ENCODE measurements at places on chromosomes 3 and 15.

DNA sequence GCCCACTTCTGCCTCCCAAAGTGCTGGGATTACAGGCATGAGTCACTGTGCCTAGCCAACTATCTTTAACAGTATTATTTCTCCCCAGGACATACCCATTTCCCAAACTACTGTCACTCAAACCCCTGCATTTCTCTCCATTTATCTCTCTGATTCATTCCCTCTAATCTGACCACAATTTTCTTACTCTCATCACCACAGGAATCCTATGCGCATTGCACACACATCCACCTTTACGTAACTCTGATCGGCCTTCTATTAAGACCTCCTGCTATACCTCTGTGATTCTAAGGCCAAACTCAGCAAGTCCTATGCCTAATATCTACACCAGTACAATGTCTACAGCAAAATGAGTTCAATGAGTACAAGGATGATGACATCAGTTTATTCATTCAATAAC, 235.0 kb downstream of the ULK4 start:
- DNase-seq = no peak

GRCh38 chr15:100721758-100722550, 119.6 kb downstream of the ASB7 start:
- DNase-seq = peak; percentile 87

GRCh38 chr3:123158330-123158729, 43.4 kb upstream of the SEC22A start:
- DNase-seq = no peak

- DNase-seq = no peak
Observed at GRCh38 chr15:71639471-71639870, 170.9 kb upstream of the NR2E3 start.

DNA sequence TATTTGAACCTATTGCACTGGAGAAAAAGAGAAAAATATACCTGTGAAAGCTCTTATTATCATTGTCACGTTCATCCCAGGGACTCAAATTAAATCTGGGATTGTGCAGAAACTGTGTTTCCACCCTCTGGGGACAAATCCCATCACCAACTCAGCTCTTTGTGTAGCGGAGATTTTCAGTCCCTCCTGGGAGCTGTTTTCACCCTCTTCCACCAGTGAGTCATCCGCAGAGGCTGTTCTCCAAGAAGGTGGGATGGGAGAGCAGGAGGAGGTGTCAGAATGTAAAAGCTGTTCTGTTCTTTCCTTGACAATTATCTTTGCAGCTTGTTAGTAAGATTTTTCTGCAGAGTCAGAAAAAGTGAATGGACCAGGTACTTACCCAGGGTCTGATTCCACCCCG, 28.0 kb downstream of the SV2B start:
- no peak for DNase-seq

DNA sequence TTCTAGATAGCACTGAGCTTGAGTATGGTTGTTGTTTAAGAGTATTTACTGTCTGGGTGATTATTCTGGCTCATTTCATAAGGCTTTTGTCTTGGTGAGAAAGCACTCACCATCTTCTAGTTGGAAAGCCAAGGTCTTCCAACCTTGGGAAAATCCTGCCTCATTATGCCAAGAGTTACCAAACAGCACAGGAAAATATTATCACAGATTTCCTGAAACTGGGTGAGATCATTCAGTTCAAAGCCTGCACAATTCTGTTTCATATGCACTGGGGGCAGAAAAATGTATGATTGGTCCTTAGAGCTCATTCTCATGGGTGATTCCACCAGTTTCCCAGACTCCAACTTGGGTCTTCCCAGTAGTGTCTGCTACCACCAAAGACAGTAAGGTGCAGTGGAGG, 291.8 kb downstream of the RORA start:
- DNase-seq = no peak

- no peak for DNase-seq
Observed at GRCh38 chr3:186520431-186520830, 23.7 kb downstream of the CRYGS start.

DNA sequence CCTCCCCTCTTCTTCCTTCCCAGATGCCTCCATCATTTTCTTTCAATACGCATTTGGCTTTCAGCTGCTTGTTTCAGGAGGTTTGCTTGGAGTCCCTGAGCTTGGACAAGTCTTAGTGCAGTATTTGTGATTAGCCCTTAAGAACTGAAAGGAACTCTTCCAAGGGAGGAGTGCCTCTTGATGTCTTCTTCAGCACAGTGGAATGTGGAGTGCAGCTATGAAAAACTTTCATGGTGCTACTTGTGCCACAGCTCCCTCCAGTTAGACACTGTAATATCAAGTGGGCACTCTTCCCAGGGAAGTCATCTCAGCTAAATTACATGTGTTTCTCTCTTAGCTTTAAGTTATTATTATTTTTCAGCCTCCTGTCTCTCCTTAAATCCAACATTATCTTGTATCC, 173.1 kb downstream of the NECTIN3 start:
- no peak for DNase-seq

- DNase-seq = no peak
Observed at GRCh38 chr3:72678867-72679266, 169.4 kb downstream of the SHQ1 start.

DNA sequence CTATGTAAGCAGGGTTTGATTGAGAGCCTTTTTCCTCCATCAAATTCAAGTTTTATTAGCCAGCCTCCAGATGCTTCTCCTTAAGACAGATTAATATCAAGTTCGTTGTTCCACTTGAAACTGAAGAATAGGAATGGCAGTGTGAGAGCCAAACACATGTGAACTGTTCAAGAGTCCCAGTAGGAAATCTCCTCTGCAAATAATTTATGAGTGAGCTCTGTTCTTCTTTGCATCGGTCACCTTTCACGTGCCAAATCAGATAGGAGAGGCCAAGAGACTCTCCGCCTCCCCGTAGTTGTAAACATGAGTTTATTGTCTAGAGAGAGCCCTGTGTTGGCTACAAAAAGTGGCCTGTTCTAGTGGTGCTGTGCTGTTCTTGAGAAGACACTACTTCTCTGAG, 372.1 kb upstream of the NR2F2 start:
- DNase-seq = no peak

- DNase-seq = no peak
Observed at GRCh38 chr3:179021119-179021903, 50.3 kb downstream of the ZMAT3 start.

DNA sequence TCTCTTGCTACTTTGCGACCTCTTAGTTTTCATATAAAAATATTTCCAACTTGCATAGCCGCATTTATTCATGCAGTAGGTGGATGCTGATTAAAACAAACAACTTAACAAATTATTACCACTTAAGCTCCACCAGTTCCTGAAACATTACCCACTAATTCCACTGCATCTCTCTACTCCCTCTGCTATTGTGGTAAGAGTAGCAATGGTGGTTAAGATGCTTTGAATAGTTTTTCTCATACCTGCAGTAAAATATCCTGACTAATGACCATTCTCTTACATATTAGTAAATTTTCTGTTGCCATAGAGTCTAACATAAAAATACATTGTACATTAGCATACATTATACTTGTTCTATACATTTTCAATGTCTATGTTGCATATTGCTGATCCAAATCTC, 397.6 kb upstream of the PLSCR5 start:
- no peak for DNase-seq

DNA sequence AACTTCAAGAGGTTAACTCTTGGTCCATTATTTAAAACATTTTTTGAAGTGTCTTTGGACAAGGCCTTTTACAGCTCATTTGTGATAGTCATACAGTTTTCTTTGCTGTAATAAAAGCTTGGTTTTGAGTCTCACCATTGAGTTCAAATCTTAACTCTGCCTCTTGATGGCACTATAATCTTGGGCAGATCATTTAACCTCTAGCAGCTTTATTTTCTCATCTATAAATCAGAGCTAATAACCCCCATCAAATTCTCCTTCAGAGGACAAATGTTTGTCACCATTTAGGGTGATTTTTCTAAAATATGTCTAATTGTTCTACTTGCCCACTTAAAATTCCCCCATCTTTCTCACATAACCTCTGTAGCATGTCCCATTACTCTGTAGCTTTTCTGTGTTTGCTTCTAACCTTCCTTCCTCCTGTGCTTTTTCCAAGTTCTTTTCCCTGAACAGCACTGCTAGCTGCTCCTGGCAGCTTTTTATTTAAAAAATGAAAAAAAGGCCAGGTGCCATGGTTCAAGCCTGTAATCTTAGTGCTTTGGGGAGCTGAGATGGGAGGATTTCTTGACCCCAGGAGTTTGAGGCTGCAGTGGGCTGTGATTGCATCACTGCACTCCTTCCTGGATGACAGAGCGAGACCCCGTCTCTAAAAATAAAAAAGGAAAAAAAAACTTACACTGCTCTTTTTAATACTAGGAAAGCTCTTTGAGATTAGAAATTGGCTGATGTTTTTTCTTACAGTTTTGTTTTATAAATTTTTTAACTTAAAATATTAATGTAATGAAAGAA, 28.5 kb downstream of the UBE2E1 start:
- DNase-seq = no peak

DNA sequence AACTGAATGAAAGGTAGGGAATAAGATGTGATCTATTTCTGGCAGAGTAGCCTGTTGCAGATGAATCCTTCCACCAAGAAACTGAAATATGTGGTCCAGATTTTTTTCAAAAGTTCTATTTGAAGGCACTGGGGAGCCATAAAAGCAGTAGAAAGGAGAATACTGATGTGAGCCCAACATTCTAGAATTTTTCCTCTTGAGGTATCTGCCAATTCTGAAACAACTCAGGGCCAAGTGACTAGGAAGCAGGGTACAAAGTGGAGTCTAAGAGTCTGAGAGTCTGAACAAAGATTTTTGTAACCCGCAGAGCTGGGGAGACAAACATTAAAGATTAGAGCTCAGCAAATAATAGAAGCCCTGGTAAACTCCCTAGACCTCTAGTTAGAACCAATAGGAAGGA, 58.3 kb upstream of the SLCO3A1 start:
- no peak for DNase-seq

DNA sequence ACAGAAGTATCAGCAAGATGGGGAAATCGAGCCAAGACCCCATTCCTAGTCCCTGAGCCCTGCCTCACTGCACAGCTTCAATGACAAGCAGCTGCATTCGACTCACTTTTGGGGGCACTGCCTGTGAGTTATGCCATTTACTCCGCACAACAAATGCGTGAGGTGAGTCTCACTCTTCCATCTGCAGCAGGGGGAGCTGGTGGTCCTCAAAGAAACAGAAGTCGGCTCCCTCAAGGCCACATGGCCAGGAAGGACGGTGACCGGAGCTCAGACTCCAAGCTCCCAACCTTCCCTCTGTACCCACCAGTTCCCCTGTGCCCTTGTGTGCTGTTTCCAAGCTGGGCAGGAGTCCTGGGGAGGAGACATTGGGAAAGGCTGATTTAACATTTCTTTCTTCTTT, 127.7 kb upstream of the IQSEC1 start:
- DNase-seq = no peak

- no peak for DNase-seq
Observed at GRCh38 chr3:90031121-90031520, 923.7 kb downstream of the EPHA3 start.

DNA sequence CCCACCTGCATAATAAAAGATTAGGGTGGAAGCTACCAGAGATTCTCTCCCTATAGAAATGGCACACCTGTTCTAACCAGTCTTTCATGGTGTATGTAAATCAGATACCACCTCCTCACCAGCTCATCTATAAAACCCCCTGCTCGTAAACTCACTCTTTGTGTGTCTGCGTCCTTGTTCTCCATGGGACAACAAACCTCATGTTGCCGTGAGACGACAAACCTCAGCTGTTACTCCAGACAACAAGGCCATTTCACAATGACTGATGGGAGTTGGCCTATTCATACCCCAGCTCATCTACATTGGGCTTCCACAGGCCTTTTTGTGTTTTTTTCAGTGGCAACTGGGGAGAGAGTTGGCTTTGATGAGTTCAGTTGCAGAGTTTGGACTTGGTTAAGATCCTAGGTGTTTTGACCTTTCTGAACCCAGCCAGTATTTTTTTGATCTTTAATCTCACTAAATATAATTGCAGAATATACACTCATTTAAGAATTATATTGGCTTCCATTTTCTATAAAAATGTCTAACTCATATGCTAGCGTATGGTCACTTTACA, 96.6 kb upstream of the LRIG1 start:
- DNase-seq = no peak

GRCh38 chr3:162487138-162487537, 990.5 kb downstream of the OTOL1 start:
- no peak for DNase-seq

GRCh38 chr3:31924610-31925270, 56.3 kb downstream of the OSBPL10 start:
- DNase-seq = no peak

DNA sequence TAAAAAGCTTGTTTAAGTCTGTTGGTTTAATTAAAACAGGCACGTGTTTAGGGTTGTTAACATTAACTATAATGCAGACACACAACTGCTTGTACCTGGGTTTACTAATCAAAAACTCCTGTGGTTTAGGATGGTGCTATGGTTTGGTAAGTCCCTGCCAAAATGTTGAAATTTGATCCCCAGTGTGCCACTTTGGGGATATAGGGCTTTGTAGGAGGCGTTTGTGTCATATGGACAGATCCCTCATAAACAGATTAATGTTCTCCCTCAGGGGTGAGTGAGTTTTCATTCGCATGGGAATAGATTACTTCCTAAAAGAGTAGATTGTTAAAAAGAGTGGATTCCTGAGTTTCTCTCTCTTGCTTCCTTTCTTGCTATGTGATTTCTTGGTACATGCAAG, 18.7 kb upstream of the GK5 start:
- no peak for DNase-seq

DNA sequence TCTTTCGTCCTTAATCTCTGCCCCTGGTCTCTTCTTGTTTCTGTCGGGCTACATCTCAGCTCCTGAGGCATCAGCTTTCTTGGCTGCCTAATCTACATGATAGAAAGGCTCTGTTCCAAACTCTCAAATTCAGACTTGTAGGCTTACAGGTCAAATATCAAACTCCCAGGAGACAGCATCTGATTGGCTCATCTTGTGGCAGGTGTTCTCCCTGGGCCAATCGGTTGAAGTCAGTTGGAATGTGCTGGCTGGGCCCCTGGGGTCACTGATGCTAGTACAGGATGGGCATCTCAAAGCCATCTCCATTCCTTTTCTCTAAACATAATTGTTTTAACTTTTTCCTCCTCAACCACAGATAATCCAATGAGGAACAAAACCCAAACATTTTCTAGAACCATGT, 198.7 kb downstream of the CNTN3 start:
- no peak for DNase-seq

DNA sequence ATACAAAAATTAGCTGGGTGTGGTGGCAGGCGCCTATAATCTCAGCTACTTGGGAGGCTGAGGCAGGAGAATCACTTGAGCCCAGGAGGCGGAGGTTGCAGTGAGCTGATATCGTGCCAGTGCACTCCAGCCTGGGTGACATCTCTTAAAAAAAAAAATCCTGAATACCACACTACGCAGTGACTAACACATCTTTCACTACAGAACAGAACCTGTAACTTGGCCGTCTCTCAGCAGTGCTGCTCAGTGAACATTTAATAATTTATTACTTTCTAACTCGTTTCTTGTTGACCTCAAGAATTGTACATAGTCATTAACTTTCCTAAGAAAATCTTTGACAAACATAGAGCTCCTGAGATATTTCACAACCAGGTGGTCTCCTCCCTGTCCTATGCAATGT, 3.8 kb downstream of the GREM1 start:
- no peak for DNase-seq

GRCh38 chr15:41606997-41607396, 48.0 kb downstream of the TYRO3 start:
- DNase-seq = no peak
